ENCODE measurements at places on chromosomes 4 and X.

- DNase-seq, result no peak
These were observed 491.9 kb downstream of the MID1IP1 start for GRCh38 chrX:39293203-39293602.

GRCh38 chrX:104319346-104319745 lies 64.6 kb upstream of the ESX1 start:
- no peak for DNase-seq

DNA sequence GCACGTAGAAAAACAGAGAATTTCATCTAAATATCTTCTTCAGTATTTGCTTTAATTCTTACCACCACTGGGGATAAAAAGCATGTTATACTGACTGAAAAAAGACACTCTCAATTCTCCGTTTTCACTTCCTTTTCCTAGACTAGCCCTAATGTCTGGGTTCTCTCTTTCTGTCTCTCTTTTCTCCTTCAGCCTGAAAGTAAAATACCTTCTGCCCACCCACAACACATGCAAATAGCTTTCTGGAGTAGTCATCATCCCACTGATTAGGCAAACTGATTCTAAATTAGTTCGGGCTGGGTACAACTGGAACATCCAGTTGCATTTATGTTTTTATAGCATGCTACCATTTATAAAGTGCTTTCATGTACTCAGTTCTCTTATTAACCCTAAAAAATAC lies 142.4 kb upstream of the ANKRD50 start:
- DNase-seq, result peak; percentile 70

DNA sequence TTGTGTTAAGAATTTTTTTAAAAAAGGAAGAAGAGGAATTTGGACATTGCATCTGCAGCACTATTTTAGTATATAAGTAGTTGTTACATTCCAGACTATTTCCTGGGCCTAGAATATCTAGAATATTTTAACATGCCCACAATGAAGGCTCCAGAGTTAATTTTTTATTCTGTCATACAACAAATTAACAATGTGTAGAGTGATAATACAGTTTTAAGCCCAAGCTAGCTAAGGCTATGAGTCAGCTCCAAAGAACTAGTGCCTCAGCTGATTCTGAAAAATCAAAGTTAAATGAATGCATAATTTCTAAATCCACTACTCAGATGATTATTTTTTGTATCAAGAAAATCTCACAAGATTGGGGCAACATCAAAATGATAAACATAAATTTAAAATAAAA lies 231.4 kb downstream of the PRDM5 start:
- DNase-seq, result no peak

DNA sequence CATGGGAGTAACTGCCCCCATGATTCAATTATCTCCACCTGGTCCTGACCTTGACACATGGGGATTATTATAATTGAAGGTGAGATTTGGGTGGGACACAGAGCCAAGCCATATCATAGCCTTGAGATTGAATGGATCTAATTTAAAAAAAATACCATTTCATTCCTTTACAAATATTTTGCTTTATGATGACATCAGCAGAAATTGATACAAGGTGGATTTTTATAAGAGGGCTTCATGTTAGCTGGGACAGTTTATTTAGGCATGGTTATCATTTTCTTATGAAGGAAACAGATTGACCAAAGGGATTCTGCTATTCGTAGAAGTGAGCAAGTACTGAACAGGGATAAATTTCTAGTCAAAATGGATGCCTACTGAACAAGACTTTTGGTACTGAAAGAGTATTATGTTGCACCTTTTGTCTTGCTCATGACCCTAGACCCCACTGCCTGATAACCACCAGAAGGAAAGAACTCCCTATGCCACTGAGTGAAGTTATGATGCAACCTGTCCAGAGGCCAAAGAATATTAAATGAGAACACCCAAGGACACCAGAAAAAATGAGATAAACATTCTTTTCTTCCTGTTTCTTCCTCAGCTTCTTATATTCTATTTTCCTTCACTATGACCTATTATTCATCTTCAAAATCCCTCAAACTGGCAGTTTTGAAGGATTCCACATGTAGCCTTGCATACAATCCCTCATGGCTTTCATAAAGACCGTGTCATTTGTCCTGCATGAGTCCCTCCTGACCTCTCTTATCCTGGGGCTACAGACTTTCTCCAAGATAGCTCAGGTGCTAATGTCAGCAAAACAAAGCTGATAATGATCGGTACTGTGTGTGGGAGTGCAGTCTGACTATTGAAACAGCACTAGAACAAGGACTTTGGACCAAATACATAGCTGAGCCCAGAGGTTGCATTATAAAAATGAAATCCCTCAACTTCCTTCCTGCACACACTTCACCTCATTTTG lies 118.3 kb downstream of the AFF2 start:
- no peak for DNase-seq

- no peak for DNase-seq
These were observed 12.2 kb downstream of the EPHA5 start for GRCh38 chr4:65658117-65658516.

DNA sequence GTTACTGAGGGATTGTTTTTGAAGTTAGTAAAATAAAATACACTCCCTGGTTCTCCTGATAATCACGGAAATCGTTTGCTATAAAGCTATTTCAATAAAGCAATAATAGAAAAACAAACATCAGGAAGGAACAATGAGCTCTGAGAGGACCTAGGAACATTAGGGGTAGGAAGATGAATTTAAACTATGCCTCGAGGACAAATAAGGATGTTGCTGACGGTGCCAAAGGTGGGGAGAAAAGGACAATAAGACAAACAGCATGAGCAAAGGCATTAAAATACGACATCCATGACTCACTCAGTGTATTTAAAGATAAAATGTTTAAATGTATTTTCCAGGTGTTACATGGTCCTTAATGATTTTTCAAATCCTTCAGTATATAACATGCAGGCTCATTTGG lies 110.3 kb downstream of the MTNR1A start:
- no peak for DNase-seq

DNA sequence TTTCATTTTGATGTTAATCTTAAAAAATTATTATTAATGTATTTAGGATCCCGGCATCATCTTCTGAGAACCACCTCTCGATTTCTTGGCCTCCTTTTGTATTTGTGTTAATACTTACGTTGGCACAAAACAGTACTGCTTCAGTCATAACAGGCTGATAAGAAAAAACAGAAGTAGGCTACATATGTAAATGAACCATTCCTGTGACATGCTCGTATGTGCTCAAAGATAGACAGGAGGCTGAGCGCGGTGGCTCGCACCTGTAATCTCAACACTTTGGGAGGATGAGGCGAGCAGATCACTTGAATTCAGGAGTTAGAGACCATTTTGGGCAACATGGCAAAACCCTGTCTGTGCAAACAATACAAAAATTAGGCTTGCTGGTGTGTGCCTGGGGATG lies 109.4 kb upstream of the H2AZ1 start:
- DNase-seq, result no peak

- peak; percentile 53 for DNase-seq
These were observed 15.0 kb upstream of the STARD8 start for GRCh38 chrX:68632491-68632890.

- DNase-seq, result no peak
These were observed 116.4 kb upstream of the LSM6 start for GRCh38 chr4:146059151-146059550.

DNA sequence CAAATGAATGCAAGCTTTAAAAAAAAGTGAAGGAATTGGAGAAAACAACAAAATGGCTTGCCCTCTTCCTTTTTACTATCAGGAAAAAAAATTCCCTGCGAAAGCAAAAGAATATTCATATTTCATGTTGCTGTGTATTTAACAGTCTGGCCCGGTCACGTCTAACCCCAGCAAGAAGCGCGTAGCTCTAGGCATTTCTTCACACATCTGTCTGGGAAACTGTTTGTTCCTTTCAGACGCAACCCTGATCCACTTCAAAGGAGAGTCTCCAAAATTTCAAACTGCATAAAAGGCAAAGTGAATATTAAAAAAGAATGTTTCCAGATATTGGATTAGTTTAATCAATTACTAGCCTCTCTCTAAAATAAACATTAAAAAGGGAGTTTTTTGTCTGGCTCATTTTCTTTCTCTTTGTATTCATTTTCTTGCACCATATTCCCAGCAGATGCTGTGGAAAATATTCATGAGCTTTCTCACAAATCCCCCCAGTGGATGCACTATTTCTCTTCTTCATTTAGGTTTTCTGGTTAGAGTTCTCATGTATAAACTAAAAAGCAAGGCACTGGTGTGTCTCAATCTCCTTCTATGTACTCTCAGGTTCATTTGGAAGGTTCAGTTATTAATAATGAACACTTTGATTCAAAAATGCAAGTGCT lies 145.3 kb downstream of the MID1 start:
- DNase-seq, result no peak

- no peak for DNase-seq
These were observed 33.8 kb downstream of the CRLF2 start for GRCh38 chrX:1178580-1179057.

DNA sequence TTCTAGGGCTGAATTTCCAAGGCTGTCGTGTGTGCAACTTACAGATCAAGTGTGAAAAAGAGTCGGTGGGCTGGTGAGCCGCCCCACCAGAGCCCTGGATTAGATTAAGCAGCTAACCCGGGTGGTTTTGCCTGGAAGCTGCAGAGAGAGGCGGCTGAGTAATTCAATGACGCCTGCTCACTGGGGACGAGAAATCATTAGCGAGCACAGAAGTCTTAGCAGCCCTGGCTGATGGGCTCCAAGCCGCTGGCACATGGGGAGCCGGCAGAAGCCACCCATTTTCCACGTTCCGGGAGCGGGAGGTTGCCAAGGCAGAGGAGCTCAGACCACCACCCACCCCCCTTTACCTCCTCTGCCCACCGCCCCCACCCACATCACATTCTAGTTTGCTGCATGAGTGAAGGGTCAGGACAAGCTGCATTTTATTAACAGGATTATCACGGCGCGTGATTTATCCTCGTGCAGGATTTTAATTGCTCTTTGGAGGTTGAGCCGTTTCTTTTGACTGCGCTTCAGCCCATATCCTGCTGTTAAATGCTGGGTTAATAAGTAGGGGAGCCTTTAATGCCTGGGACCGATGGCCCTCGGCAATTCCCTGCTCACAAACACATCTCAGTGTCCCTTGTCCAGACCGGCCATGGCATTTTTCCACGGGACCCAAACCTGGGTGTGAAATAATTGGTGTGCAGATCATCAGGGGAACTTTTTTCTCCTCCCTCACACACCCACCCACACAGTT lies 19.1 kb downstream of the BCOR start:
- DNase-seq, result no peak

- DNase-seq, result peak; percentile 72
These were observed 137.0 kb downstream of the AMMECR1 start for GRCh38 chrX:110180928-110181310.

DNA sequence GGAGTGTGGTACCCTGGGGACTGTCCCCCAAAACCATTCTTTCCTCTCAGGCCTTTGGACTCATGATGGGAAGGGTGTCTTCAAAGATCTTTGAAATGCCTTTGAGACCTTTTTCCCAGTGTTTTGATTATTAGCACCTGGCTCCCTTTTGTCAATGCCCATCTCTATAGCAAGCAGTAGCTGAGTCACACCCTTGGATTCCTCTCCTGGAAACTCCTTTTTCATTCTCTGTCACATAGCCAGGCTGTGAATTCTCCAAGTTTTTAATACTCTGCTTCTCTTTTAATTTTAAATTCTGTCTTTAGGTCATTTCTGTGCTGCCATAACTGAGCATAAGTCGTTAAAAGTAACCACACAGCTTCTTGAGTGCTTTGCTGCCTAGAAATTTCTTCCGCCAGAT lies 29.7 kb downstream of the IL21 start:
- peak; percentile 39 for DNase-seq

DNA sequence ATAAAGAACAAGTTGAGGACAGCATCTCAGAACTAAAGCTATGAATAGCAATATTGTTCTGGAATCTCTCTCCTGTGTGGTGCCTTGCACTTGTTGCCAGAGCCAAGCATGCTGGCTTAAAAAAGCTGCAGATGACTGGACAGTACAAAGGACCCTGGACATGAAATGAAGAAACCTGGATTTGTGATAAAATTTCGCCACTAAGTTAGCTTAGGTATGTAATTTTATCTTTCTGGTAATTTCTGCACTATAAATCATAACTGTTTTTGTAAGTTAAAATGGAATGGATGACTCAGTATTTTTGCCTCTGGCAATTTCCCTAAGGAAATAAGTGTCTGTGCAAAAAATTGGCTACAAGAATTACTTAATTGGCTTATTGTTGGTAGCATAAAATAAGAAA lies 317.2 kb downstream of the CAMK2D start:
- peak; percentile 69 for DNase-seq

GRCh38 chr4:31039382-31039781 lies 319.2 kb downstream of the PCDH7 start:
- DNase-seq, result no peak

GRCh38 chr4:8009710-8010511 lies 70.2 kb upstream of the AFAP1 start:
- no peak for DNase-seq

GRCh38 chr4:127400731-127401346 lies 231.9 kb upstream of the INTU start:
- peak; percentile 76 for DNase-seq

- no peak for DNase-seq
These were observed 78.3 kb downstream of the CRLF2 start for GRCh38 chrX:1134156-1134555.

DNA sequence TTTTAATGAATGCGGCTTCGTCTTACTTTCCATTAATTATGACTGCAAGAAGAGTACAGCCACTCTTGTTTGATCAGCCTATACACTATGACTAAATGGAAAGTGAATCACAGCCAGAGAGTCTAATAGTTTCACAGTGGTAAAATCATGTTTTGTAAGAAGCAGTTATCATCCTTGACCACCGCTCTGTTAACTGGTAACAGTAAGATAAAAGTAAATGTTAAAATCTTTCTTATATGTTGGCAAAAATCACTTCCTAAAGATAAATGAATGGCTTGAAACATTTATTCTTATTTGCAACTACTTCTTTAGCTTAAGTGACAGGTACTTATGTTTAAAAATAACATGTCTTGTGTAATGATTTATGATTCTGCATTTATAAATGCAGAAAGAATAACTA lies 13.2 kb downstream of the GALNT7 start:
- DNase-seq, result peak; percentile 82

DNA sequence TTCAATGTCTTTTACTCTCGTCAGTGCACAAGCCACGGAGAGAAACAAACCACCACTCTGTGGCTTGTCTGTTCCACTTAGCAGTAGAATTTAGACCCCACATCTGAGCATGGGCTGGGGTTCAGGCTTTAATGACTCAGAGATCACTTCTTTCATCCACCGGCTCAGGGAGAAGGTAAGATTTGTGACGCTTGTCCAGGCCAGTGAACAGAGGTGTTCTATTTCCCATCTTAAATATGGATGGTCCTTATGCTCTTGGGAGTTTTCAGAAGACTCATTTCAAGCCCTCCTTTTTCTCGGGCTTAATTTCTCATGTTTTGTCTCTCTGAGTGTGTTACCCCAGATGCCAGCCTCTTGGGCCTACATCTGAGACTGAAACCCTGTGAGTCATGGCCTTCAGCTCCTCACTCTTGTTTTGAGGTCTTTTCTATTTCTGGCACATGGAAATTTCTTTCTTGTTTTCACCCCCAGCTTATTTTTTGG lies 127.4 kb upstream of the SFRP2 start:
- DNase-seq, result no peak

Measured in LHCN-M2 (cell line).